ENCODE measurements at places on chromosomes 7 and 10.

- H3K4me3 ChIP-seq, result no peak overlapping the region
- H3K36me3 ChIP-seq, result no peaks in the 10 kb centered on the region
- DNase-seq, result no peak
Observed at GRCh38 chr7:24914465-24914859, 65.5 kb downstream of the OSBPL3 start.

- H3K36me3 ChIP-seq, result no peaks in the 10 kb centered on the region
- peaks cover 11% of the 10 kb centered on the region for H3K4me1 ChIP-seq
- DNase-seq, result no peak
- no peaks in the 10 kb centered on the region for H3K27me3 ChIP-seq
Observed at GRCh38 chr10:61832866-61833481, 68.5 kb upstream of the ARID5B start.

GRCh38 chr10:79981450-79982361 is 32.8 kb upstream of the SFTPD start:
- no peaks in the 10 kb centered on the region for H3K36me3 ChIP-seq
- H3K4me3 ChIP-seq, result peak overlapping the region; percentile 57
- peaks cover 26% of the 10 kb centered on the region for H3K4me1 ChIP-seq
- peak overlapping the region; percentile 97 for H3K27ac ChIP-seq
- DNase-seq, result peak; percentile 82

DNA sequence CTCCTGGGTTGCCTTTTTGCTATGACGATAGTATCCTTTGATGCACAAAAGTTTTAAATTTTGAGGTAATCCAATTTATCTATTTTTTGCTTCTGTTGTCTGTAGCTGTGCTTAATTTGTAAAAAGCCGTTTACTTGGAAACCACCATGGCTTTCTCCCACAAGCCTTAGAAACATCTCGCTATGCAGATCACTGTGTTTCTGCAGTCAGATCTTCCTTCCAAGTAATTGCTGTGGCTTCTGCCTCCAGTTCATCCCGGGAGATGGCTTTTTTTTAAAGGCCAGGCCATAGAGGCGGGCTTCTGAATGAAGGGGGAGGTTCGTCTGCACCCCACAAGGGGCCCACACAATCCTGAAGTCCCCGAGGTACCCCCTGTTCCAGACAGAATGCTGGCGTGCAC is 48.3 kb upstream of the OCM2 start:
- no peak overlapping the region for H3K27ac ChIP-seq
- no peaks in the 10 kb centered on the region for H3K36me3 ChIP-seq
- no peaks in the 10 kb centered on the region for H3K27me3 ChIP-seq
- DNase-seq, result no peak
- H3K4me3 ChIP-seq, result no peak overlapping the region

DNA sequence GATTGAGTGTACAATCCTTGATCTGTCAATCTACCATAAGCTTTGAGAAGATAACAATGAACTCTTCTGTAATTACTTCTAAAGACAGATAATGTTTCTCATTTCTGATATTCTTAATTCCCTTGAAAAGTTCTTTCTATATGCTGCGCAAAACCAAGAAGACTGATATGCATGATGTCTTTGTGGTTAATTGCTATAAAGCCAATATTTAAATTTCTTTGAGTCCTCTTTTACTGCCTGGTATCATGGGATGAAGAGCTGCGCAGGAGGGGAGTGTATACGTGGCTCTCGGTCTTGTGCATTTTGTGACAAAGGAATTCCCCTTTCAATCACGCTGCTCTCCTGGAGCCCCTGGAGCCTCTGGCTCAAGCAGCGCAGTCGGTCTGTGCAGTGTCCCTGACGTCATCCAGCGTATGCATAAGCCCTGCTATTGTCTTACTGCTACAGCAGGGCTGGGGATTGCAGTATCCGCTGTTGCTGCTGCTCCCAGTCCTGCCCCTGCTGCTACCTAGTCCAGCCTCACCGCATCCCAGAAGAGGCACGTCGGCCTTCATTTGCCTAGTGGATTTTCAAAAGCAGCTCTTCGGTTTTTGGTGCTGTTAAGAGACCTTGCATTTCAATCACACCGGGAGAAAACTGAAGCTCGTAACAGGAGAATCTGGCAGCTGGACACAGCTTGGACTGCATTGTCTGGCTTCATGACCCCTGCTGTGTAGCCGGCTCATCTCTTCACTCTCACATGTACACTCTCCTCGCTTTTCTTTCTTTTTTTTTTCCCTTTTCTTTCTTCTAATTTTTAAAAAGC is 66.7 kb downstream of the ST7 start:
- H3K4me3 ChIP-seq, result no peak overlapping the region
- no peaks in the 10 kb centered on the region for H3K4me1 ChIP-seq
- H3K27me3 ChIP-seq, result no peaks in the 10 kb centered on the region
- H3K27ac ChIP-seq, result no peak overlapping the region
- DNase-seq, result peak; percentile 37
- no peaks in the 10 kb centered on the region for H3K36me3 ChIP-seq

DNA sequence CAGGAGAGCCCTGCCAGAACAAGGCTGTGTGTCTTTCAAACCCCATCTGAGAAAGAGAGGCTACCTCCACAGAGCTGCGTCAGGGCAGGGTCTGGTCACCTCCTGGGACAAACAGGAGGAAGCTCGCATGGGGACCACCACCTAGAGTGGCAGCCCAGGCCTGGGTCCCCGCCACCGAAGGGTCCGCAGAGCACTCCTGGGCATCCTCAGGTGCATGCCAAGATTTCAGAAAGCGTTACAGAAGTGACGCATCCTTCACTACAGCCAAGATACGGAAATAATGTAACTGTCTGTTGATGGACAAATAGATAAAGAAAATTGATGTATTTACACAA is 42.6 kb downstream of the GSDME start:
- H3K36me3 ChIP-seq, result no peaks in the 10 kb centered on the region
- no peak overlapping the region for H3K4me3 ChIP-seq
- no peaks in the 10 kb centered on the region for H3K4me1 ChIP-seq
- no peak for DNase-seq
- no peaks in the 10 kb centered on the region for H3K27me3 ChIP-seq
